SW 1271 (cell line): ENCODE measurements at places on chromosomes 3 and 15.

DNA sequence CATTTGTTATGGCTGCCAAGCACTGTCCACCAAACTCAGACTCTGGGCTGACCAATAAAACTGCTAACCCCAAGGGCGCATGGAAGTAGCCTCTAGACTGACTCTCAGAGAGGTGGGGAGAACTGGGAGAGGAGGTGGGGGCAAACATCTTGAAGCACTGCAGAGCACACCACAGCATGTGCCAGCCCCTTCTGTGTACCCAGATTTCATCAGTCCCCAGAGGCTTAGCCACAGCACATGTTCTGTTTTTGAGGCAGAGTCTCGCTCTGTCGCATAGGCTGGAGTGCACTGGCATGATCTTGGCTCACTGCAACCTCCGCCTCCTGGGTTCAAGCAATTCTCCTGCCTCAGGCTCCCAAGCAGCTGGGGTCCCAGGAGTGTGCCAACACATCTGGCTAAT lies 119.5 kb upstream of the SPATA12 start:
- DNase-seq, result no peak

DNA sequence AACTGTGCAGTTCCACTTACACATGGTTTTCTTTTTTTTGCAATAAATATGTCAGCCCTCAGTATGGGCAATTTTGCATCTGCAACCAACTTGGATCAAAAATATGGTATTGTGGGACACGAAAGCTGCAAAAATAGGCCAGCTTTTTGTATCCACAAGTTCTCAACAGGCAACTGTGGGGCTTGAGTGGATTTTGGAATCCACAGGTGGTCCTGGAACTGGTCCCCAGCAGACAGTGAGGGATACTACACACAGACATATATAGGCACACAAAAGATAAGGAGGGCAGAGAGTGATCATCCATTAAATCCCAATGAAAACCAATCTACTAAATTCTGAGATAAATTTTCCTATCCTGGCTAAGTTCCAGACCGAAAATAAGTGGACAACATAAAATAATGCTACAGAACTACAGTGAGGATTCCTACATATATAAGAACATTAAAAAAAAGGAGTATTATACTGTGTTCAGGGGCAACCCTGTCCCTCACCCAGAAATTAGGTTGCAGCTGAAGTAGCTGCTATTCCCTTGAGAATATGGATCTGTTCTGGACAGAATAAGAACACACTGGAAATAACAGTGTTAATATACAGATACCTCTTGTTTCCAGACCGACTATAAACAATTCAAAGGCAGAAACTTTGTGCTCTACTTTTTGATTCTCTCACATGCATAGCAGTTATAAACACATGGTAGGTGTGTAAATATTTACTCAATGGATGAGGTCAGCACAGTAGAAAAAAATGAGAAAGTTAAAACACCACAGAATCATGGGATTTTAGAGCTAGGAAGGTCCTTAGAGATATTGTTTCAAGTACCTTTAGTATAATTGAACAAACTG lies 25.4 kb downstream of the DENND4A start:
- DNase-seq, result no peak

GRCh38 chr15:86165265-86166211 lies 85.9 kb downstream of the AGBL1 start:
- DNase-seq, result no peak

GRCh38 chr3:192817053-192817452 lies 89.7 kb upstream of the FGF12 start:
- DNase-seq, result no peak

DNA sequence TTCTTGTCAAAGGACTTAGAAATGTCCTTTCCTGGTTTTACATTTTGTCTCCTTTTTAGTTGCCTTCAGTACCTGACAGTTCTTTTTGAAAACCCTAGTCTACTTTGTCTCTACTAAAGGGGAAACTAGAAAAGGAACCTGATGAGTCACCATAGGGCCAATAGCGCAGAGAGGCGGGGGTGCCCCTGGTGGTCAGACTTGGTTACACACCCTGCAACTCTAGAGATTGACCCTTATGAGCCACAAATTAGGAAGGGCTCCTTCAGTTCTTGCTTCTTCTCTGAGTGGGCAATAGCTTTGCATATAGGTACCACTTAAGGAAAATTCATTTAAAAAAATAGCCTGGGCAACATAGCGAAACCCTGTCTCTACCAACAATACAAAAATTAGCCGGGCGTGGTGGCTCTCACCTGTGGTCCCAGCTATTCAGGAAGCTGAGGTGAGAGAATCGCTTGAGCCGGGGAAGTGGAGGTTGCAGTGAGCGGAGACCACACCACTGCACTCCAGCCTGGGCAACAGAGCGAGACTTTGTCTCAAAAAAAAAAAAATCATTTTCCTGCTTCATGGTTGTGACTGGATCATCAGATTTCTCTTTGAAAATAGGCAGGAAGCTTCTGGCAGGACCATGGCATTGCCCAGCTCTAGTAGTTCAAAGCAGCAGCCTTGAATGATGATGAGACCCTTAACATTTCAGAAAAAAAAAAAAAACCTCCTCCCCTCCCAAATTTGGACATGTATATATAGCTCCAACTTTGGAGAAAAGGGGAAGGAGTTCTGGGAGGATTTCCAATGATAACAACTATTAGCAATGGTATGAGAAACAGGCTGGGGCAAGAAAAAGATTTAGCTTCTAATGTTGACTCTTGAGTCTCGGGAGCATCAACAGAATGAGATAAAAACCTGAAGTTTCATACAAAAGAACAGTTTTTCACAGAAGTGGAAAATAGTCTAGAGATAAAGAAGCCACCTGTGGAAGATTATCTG lies 45.2 kb upstream of the RASA2 start:
- peak; percentile 24 for DNase-seq

DNA sequence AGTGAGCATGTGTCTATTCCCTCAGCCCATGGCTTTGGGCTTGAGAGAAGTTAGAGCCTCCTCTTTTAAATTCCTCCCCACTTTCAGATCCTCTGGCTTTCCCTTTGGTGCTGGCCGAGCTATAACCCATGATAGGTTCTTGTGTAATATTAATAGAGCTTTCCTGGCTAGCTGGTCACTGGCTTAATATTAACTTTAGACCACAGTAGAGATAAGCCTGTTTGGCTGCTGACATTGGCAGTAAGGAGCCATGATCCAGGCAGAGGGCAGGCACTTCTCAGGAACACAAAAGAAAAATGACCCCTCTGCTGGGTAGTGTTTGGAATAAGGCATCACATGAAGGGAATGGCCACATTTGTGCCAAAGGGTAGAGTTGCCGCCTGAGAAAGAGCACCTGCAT lies 65.4 kb upstream of the UMPS start:
- DNase-seq, result no peak

GRCh38 chr3:109257269-109257668 lies 59.0 kb downstream of the DPPA2 start:
- DNase-seq, result peak; percentile 34

- no peak for DNase-seq
Measured at GRCh38 chr15:52140646-52141045, 28.1 kb upstream of the BCL2L10 start.

GRCh38 chr3:140568842-140569520 lies 108.9 kb upstream of the TRIM42 start:
- DNase-seq, result no peak

DNA sequence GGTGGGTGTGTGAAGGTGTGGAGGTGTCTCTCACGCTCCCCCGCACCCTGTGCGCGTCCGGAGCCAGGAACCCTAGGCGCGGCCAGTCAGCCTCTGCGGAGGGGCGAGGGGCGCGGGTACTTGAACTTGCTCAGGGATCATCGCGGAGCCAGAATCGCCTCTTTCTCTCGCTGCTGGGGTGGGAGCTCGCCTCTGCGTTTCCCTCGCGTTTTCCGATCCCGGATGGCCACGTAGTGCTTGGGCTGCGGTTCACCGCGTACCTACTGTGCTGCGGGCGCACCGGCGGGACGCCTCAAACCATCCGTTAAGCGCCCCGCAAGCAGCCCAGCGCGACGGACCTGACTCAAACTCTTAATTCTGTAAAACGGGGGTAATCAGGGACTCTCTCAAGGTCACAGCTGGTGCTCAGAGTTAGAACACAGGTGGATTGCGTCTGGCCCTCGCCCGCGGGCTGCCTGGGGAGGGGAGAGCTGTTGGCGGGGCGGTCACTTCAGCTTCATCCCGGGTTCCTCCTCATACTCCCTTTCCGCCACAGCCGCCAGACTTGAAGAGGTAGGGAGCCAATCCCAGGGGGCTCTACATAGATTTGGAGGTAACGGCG lies 686 bp downstream of the MYRIP start:
- no peak for DNase-seq

GRCh38 chr3:9028134-9028533 lies 64.9 kb upstream of the RAD18 start:
- DNase-seq, result no peak

- DNase-seq, result peak; percentile 40
Measured at GRCh38 chr3:185825006-185825638, at the start of gene IGF2BP2. Gene IGF2BP2, minus strand, starts transcription at chr3:185825042. Its CDS starts 82 bp downstream, at chr3:185824960.

- DNase-seq, result no peak
Measured at GRCh38 chr3:145623349-145623748, 537.6 kb downstream of the PLOD2 start.

GRCh38 chr3:18208856-18209255 lies 216.3 kb downstream of the SATB1 start:
- DNase-seq, result no peak

GRCh38 chr3:152508705-152509104 lies 240.0 kb downstream of the MBNL1 start:
- DNase-seq, result peak; percentile 22

- DNase-seq, result no peak
Measured at GRCh38 chr15:81024265-81024872, 23.6 kb downstream of the TLNRD1 start.

DNA sequence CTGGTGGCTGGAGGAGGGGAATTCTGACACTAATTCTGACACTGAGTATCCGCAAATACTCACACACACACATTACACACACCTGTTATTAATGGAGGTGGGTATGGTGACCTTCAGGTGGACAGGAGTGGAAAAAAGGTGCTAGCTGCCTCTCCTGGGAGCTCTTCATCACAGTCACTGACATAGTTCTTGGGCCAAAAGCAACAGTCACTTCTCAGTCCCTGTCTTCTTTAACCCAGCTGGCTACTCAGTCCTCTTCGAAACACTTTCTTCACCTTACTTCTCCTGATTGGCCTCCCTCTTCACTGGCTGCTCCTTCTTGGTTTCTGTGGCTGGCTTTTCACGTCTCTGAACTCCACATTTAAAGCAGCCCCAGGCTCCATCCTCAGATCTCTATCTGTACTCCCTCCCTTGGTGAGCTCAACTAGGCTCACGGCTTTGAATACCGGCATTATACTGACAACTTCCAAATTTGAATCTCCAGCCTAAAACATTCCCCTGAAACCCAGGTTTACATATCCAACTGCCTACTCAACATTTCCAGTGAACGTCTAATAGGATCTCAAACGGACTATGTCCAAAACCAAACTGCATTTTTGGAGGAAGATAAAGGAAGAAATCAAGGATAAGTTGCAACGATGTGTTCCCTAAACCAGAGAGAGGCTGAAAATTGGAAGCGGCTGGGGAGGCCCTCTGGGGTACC lies 53.2 kb upstream of the HEG1 start:
- no peak for DNase-seq

DNA sequence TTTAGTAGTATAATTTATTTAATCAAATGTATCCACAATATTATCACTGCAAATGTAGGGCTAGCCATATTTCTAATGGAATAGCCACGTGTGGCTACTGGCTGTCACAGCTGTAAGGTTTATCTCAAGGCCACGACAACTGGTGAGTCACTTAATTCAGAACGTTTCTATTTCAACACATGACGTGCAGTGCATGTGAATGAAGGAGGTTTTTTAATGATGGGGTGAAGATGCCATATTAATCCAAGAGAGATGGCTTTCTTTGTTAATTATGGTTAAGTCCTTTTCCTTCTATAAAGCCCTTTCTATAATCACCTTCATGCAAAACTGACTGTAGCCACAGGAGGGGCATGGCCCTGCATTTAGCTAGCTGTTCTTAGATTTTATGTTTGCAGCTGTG lies 212.0 kb downstream of the FEZF2 start:
- no peak for DNase-seq

DNA sequence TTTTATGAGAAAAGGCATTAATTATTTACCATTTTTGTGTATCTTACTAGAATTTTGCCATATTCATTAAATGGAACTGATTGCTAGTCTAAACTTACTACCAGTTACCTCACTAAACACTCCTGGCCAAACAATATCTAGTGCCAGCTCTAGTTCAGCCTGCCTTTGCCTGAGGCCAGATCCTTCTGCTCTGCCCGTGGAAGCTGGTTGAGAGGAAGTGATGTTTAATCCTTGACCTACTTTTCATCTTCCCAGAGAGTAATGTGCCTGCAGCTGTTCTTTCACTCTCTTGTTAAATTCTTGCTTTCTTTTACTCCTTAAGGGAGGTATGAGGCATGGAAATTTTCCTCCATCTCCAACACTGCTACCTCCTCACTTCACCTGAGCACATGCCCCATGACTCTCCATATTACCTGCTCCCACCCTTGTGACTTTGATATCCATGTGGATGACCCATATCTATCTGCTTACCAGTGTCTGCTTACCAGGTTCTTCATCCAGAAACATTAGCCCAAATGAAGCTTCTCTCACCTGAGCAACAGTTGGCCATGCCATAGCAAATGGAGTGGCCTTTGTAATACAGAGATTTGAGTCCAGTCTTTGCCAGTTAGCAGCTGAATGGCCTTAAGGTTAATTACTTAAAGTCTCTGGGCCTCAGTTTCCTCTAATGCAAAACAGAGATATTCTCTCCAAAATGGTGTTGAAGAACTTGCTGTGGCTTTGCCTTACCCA lies 53.4 kb downstream of the UBE2E1 start:
- DNase-seq, result no peak

GRCh38 chr15:91890614-91891013 lies 37.1 kb downstream of the SLCO3A1 start:
- DNase-seq, result no peak

GRCh38 chr15:98548139-98548971 lies 100.0 kb upstream of the IGF1R start:
- DNase-seq, result peak; percentile 36

DNA sequence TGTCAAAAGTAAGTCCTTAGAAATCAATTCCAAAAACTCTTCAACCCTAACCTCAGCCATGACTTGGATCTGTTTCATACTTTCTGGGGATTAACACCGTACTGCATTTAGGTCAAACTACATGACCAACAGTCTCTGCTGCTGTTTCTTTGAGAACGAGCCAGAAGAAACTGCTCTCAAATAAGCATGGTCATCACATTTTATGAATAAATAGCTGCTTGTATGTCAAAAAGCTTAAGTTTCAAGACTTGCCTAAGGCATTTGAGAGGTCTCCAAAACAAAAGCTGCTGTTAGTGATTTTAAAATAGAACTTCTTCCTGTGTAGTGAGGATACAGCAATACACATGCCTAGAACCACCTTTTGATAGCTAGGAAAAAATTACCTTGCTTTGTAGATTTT lies 166.3 kb upstream of the CHRM5 start:
- DNase-seq, result no peak

GRCh38 chr3:100665230-100665629 lies 44.1 kb upstream of the TFG start:
- no peak for DNase-seq

- DNase-seq, result no peak
Measured at GRCh38 chr3:37171144-37171543, 3.2 kb downstream of the LRRFIP2 start.

- DNase-seq, result no peak
Measured at GRCh38 chr15:48796930-48797329, 13.9 kb downstream of the CEP152 start.

GRCh38 chr15:97081666-97082226 lies 751.2 kb downstream of the NR2F2 start:
- no peak for DNase-seq

- DNase-seq, result no peak
Measured at GRCh38 chr3:112817797-112818196, 28.9 kb downstream of the CD200R1L start.

GRCh38 chr3:53709256-53709655 lies 137.0 kb downstream of the CHDH start:
- DNase-seq, result no peak
